SJSA1 (cell line): ENCODE measurements at places on chromosomes 2 and 18. TPM values are rescaled to one million over a fixed set of nuclear protein-coding genes. Genes with fewer than 3 reads are reported as not detected.

DNA sequence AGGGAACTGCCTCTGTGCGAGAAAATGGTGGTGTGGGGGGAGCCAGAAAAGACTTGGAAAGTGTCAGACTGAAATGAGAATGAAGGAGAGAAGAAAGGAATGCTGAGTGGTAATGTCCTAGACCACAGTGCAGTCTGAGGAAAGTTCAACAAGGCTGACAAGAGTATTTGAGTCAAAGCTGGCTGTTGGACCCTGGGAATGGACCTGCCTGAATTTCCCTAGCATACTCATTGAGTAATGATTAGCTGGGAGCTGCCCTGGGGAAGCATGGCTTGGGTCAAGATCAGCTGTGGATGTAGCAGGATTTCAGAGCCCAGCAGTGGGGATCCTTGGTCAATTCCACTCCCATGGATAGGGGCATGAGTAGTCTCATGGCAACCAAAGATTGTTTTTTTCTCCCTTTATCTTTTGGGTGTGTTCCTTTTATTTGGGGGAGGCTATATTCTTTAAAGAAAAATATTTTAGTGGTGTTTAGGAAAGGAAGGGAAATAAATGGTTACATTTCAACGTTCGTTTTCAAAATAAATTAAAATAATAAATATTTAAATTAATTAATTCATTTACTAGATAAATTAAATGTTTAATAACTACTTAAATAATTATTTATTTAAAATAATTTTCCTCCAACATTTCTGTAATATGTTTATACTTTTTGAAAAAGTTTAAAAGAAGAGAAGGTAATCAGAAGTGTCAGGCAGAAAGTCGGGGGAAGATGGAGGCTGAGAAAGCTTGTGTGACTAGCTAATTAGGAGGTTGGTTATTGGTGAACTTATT lies 15.9 kb upstream of the LHCGR start:
- DNase-seq: no peak

The CACNB4 gene
- total RNA-seq: not detected in 2 replicates

- DNase-seq: no peak
Measured at GRCh38 chr2:219864154-219864553, 236.7 kb downstream of the SLC4A3 start.

- DNase-seq: no peak
Measured at GRCh38 chr2:176395273-176395854, 126.1 kb downstream of the MTX2 start.

- DNase-seq: no peak
Measured at GRCh38 chr2:37622450-37623100, 48.9 kb downstream of the CDC42EP3 start.
